Germinal center (tissue), 1 donor: ENCODE measurements at places on chromosomes 1 and 21.
A peak's percentile ranks its signal among the peaks of the same experiment; 100 is the strongest.

- no peak for DNase-seq
Observed at GRCh38 chr1:198234520-198235251, 77.9 kb downstream of the NEK7 start.

GRCh38 chr1:244810221-244810620 is 25.2 kb upstream of the COX20 start:
- DNase-seq: no peak

DNA sequence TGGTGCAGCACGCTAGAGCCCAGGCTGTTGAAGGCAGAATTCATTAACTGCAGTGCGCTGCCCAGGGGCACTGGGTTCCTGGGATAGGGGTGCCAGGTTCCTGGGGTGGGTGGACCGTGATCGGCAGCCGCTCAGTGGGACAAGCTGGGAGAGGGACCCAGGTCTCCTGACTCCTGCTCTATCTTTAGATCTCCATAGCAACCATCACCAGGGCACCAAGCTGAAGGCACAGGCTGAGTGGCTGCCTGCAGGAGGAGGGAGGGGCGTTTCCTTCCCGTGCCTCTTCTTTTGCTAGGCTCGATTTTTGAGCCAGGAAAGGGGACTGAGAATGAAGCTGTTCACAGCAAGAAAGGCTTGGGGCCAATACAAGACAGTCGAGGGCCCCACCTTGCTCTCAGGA is 20.9 kb upstream of the CDCP2 start:
- DNase-seq: no peak

DNA sequence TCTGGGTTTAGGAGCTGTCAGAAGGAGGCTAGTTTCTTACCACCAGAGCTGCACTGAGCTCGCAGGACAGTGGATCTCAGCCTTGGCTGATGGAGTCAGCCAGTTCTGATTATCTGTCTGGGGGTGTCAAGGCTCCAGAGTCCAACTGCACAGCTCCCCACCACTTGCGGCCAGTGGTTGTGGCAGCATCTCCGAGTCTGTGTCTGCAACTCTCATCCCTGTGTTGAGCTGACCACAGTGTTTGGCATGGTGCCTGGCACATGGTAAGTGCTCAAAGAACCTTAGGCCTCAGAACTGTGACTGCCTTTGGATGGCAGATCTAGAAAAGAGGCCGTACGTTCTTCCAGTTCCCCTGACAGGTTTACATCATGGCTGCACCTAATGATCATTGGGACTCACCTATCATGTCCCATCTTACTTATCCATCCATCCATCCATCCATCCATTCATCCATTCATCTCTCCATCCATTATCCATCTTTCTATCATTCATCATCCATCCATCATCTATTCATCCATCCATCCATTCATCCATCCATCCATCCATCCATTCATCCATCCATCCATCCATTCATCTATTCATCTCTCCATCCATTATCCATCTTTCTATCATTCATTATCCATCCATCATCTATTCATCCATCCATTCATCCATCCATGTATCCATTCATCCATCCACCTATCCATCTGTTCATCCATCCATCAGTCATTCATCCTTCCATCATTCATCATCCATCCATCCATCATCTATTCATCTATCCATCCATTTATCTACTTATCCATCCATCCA is 114.5 kb downstream of the CRYAA start:
- DNase-seq: no peak

DNA sequence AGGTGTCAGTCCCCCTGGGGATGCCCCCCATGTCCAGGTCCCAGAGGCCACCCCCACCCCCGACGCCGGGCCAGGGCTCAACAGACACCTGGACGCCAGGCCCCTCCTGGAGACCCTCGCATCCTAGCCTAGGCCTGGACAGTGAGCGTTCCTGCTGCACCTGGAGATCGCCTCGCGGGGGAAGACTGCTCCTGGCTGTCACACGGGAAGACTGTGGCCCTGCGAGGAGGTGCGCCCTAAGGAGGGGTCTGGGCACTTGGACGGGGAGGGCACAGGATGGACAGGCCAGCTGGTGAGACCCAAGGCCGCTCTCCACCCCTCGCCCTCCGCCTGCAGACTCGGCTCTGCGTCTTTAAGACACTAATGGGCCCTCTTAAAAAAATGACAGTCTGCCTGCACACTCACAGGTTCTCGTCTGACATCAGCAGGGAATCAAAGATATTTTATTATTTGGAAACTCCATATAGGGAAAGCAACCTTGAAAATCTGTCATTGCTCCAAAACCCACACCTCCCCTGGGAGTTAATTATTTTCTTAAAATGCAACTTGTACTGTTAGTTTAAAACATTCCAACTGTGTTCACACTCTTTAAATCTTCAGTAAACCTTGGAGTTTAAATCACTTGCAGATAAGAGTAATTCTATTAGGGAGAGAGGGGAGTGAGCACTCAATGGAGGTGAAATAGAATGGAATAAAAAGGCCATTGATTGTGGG is 45.6 kb upstream of the ACTRT2 start:
- DNase-seq: no peak

DNA sequence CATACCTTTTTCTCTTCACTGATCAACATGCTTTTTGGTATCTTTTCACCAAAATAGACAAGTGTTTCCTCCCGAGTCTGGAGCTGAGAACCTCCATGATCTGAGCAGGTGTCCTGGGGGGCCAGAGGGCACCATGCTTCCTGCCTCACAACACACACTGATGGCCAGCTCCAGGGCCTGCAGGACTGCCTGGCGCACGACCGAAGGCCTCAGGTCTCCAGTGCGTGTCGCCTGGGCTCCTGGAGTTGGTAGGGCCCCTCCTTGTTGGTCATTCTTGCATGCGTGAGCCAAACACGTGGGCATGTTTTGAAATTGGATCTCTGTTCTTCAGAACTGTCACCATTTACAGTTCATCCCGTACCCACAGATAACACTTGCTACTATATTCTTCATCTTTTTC is 64.4 kb downstream of the SLC37A1 start:
- DNase-seq: no peak

DNA sequence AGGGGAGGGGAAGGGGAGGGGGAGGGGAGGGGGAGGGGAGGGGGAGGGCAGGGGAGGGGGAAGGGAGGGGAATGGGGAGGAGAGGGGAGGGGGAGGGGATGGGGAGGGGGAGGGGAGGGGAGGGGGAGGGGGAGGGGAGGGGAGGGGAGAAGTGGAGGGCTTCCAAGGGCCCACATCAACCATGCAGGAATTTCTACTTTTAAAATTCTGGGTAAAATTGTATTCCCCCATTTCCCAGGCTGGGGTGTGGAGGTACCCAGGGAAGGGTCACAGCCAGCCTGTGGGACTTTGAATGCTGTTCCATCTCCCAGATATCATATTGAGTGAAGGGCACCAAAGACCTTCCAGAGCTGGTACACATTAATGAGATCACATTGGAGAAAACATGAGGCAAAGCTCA is 126.9 kb upstream of the ETS2 start:
- no peak for DNase-seq

GRCh38 chr1:51236531-51237350 is 668 bp downstream of the RNF11 start:
- DNase-seq: peak; percentile 34

GRCh38 chr1:234731569-234732085 is 121.6 kb upstream of the IRF2BP2 start:
- no peak for DNase-seq

DNA sequence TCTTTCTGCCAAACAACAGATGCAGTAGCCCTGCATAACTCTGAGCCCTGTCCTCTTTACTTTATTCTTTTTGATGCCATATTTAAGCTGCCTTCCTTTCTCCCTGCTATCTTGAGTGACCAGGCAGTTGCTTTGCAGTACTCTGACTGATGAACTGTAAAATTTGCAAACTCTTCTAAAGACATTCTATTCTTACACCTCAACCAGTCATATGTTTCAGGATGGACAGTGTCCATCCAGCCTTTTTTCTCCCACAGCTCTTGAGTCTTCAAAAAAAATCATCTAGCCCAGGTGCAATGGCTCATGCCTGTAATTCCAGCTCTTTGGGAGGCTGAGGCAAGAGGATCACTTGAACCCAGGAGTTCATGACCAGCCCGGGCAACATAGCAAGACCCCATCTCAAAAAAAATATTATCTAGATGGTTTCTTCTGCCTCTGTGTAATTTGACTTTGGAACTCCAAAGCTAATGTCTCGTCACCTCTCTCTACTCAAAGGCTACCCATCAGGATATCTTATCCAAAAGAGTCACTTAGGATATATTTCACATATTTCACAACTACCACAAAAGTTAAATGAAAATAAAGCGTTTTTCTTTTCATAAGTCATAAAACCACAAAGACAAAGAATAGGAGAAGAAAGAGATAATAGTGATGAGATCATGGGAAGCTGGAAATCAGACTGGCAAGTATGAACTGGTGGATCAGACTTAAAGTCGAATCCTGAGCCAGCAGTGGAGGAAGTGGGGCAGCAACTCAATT is 54.6 kb upstream of the IPO9 start:
- DNase-seq: no peak

GRCh38 chr1:236165238-236165981 is 23.1 kb downstream of the GPR137B start:
- DNase-seq: no peak

DNA sequence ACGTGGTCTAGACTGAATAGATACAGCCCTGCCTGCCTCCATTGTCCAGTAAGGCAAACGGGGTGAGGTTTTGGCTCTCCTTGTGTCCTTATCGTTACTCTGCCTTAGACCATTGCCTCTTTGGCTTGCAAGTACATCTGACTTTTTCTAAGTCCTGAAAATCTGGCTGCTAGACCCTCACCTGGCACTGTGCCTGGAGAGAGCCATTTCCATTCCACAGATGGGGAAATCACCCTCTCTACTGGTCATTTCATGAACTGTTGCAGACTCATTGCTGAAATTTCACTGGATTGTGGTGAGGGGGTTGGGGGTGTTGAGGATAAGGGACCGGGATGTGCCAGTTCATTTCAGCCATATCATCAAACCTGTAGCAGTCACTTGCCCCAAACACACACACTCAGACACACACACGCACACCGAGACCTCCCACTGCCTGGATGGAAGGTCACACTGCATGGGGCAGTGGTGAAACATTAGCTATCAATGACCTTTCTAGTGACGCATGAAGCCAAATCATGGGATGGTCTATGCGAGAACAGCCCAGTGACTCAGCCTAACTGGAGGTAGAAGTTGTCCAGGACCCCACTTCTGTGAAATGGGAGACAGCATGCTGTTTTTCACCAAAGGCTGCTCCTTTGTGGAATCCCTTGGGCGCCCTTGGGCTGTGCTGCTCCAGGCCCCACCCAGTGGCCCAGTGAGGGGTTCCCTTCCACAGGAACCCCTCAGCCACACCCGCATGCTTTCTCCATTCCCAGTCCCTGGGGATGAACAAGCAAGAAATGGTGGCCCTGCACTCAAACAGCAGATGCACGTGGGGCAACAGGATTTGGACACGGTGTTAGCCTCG is 34.9 kb upstream of the VASH2 start:
- DNase-seq: no peak

DNA sequence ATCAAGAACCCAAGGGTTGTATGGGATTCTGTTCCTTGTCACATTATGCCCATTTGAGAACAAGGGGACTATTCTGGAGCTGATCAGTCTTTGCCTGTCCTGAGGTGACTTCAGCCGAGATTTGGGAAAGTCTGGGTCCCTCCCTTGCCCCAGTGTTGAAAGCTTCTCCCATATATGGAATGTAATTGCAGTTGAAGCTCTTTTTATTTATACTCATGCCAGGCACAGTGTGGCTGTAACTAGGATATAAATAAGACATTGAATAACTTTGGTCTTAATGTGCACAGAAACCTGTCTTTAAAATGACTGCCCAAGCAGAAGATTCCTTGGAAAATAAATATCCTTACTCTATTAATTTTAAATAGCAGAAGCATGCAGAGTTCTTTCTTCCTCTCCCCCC is 15.2 kb downstream of the AKNAD1 start:
- no peak for DNase-seq

- no peak for DNase-seq
Observed at GRCh38 chr1:31410871-31411270, 2.1 kb upstream of the SERINC2 start.

DNA sequence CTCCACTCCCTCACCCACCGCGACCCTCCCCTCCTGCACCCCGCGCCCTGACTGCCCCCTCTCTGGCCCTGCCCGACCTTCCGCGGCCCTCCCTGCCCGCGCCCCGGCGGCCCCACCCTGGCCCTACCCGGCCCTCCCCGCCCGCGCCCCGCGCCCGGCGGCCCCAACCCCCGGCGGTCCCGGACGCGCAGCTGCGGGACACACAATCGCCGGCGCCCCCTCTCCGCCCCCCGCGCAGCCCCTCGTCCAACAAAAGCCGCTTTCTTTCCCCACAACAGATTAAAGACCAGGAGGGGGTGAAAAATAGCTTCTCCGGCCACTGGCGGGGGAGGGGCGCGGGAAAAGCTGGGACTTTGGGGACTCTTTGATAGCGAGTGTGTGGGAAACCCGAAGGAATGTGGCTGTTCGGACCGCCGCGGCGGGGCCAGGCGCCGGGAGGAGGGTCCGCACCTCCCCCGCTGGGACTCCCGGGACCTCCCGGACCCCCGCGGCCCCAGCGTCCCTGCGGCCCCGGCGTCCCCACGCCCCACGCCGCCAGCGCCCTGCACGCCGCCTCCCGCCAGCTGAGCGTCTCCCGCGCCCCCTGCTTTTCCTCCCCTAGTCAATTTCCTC is 8.8 kb upstream of the ID3 start:
- DNase-seq: no peak

DNA sequence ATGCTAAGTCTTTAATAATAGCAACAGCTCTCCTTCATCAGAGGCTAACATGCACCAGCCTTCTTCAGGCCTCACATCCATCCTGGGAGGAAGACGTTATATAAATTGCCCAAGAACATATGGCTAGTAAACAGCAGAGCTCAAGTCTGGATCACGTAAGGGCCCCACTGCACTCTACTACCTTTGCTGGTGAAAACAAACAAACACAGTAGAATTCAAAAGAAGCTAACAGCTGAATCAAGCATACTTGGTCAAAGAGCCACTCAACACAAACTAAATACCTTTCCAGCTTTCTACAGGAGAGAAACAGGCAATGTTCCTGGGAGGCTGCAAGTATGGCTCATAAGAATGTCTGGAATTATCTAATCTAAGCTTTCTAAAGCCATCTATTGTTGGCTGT is 66.0 kb downstream of the WLS start:
- no peak for DNase-seq

- no peak for DNase-seq
Observed at GRCh38 chr1:110472546-110472945, 21.6 kb downstream of the PROK1 start.
